H9 (cell line): ENCODE measurements at places on chromosomes 5 and 9.

DNA sequence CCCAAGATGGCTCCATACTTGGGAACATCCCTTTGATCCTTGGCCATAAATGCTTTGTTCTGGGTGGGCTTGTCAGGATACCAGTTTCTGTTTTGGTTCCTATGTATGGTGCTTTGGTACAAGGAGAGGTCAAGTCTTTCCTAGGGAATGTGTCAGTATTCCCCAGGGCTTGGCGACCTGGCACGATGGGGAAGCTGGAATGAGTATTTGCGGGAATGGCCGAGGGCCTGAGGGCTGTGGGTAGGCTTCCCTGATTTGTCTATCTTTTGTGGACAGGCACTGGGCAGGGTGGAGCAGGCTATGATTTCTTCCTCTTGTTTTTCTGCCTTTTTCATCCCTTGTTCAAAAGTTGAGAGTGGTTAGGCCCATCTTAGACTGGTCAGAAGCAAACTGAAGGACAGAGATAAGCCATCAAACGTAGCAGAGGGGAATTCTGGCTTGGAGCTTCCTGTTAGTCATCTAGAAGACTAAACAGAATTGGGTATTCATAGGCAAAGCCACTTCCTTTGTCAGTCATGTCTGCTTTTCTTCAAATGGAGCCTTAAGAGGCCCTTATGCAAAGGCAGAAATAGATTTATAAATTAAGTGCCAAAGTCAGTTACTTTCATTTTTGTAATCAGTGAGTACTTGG lies 13.7 kb downstream of the DOCK2 start:
- DNase-seq, result no peak

- DNase-seq, result no peak
These were observed 66.1 kb upstream of the PPP1R26 start for GRCh38 chr9:135413461-135413860.

DNA sequence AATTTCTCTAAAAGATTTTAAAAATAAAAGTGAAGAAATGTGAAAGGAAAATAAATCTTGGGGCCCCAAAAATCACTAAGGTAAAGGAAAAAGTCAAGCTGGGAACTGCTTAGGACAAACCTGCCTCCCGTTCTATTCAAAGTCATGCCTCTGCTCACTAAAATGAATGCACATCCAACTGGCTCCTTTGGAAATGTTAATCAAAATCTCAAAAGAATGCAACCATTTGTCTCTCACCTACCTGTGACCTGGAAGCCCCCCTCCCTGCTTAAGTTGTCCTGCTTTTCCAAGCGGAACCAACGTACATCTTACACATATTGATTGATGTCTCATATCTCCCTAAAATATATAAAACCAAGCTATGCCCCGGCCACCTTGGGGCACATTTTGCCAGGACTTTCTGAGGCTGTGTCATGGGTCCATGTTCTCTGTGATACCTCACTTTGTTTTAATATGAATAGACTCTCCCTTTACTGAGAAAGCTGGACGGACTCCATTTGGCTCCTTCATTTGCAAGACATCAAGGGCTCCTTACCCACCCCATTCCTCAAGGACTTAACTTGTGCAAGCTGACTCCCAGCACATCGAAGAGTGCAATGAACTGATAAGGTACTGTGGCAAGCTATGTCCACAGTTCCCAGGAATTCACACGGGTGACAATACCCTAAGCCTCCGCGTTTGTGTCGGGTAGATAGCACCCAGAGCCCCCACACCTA lies 164.3 kb downstream of the SMC2 start:
- DNase-seq, result peak; percentile 38

- DNase-seq, result no peak
These were observed 19.4 kb upstream of the NMUR2 start for GRCh38 chr5:152424501-152424900.

GRCh38 chr5:37838152-37838932 lies 1.5 kb downstream of the GDNF start:
- peak; percentile 75 for DNase-seq

DNA sequence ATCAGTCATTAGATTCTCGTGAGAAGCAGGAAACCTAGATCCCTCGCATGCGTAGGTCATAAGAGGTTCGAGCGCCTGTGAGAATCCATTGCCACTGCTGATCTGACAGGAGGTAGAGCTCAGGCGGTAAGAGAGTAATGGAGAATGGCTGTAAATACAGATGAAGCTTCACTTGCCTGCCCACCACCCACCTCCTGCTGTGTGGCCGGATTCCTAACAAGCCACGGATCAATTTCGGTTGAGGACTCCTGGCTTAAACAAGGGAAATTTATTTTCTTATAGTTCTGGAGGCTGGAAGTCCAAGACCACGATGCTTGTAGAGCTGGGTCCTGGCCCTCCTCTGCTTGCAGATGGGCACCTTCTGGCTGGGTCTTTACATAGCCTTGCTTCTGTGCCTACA lies 200.4 kb downstream of the PCSK5 start:
- no peak for DNase-seq

- DNase-seq, result no peak
These were observed 254.2 kb upstream of the PANK3 start for GRCh38 chr5:168833383-168833782.

- no peak for DNase-seq
These were observed 4.1 kb downstream of the RAPGEF6 start for GRCh38 chr5:131630963-131631350.

- DNase-seq, result peak; percentile 84
These were observed 4.9 kb downstream of the SMIM3 start for GRCh38 chr5:150783422-150783928.

DNA sequence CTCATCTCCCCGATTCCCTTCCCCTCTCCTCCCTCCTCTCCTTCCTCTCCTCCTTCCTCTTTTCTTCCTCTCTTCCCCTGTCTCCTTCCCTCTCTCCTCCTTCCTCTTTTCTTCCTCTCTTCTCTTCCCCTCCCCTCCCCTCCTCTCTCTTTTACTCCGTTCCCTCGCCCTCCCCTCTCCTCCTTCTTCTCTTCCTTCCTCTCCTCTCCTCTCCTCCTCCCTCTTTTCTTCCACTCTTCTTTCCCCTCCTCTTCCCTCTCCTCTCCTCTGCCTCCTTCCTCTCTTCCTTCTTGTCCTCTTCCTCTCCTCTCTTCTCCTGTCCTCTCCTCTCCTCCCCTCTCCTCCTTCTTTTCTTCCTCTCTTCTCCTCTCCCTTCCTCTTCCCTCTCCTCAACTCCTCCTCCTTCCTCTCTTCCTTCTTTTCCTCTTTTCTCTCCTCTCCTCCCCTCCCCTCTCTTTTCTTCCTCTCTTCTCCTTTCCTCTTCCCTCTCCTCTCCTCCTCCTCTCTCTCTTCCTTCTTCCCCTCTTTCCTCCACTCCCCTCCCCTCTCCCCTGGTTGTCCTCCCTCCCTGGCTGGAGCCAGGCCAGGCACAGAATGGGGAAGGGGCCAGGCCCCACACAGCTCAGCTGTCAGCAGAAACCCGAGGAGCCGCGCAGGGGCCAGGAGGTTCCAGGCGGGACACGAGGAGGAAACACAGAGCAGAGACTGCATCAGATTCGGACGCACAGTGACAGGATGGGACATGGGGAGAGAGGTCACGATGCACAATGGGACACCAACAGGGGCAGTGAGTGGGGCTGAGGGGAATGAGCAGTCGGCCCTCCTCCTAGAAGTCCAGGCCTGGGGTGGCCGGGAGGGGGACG lies 48.0 kb downstream of the CAMK2A start:
- DNase-seq, result no peak
